NCI-H1694 (cell line): ENCODE measurements at places on chromosomes 6 and 20.

DNA sequence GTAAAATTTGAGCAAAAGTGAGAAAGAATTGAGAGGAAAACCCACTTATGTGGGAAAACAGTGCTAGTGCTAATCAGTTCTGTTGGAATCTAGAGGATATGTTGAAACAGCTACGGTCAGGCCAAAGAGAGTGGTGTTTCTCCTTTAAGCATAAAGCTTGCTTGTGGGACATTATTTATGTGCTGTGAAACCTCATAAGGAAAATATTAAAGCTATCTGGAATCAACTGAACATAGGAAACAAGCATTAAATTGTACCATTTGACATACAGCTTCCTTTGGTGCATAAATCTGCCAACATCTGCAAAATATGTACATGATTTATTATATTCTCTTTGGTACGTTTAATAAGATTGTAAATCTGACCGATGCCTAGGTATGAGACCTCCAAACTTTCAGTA, 182.5 kb upstream of the PDE10A start:
- no peak for DNase-seq

- DNase-seq: no peak
Measured at GRCh38 chr20:58112017-58112781, 116.3 kb downstream of the ANKRD60 start.

DNA sequence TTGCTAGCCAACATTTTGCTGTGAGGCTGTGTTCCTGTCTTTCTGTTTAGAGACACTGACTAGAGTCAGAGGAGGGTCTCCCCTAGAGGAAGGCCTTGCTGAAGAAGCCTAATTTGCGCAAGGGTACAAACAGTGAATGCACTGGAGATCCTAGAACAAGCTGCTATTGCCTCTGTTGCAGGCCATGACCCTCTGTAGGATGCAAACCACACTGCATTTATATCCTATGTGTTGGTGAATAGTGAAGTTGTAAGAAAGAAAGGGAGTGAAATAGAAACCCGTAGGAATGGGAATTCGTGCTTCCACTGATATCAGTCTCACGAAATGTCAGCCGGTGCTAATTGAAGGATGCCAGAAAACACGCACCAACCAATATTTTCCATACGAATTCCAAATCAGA, 88.2 kb downstream of the GJA1 start:
- DNase-seq: no peak

DNA sequence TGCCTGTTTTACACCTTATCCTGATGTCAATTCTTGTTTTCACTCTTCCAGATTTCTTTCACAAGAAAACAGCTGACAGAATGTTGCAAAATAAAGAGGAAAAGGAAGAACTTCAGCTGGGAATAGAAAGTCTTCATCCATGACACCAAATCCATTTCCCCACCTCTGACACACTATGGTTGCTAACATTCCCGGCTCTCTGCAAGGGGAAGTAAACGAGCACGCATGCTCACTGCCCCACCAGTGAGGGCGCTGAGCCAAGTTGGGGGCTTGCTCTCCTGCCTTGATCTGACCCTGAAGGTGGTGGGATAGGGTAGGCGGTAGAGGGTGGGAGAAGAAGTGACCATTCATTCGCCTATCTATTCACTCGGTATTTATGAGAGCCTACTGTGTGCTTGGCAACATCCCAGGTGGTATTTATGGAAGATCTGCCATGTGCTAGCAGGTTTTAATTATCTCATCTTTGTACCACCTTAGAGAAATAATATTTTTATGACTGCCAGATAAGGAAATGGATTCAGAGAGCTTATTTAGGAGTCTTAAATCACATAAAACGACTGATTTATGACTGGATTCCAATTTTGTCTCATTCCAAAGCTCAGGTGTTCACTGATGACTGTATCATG, 206.2 kb downstream of the FOXC1 start:
- DNase-seq: no peak

DNA sequence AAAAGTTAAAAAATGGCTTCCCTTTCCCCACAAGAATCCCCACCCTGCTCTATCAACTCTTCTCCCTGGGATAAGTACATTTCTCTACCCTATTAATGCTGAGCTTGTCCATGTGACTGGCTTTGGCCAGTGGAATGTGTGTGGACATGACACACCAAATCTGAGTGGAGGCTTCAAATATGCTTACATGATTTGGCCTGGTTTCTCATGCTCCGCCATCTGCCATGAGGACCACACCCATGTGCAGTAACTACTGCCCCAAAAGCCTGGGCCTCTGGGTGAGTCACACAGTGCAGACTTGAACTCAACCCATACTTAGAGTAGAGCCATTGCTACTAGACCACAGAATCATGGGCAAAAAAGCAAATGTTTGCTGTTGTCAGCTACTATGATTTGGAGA, 65.4 kb downstream of the PRND start:
- DNase-seq: no peak

DNA sequence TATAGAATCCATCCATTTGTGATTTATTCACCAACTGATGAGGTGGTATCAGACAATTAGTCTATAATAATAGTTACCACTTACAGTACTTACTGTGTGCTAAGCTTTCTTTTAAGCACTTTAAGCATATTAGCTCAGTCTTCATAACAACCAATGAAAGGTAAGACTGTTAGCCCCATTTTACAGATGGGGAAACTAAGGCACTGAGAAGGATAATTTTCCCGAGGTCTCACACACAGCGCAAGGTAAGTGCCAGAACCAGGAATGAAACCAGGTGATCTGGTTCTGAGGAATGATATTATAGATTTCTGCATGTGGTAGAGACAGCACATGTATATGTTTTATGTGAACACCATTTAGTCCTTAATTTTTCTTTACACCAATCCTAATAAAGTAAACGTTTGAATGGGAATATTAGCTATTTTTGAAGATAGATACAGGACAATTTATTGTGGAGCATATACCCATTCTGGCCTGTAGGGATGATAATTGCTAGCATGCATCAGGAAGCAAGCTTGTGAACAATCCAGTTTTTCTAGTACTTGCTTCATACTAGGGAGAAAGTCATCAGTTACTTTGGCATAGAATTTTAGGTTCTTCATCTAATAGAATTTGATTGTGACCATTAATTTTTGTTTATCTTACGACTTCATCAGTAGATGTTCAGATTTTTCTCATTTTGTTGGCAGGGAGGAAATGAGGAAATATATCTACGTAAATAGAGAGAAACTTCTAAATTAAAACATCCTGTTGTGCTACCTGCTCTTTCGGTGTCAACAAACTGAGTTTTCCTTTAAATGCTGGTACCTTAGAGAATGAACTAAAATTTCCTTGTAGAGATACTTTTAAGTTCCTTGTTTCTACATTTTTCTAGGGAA, 3.0 kb downstream of the YWHAB start:
- DNase-seq: no peak

DNA sequence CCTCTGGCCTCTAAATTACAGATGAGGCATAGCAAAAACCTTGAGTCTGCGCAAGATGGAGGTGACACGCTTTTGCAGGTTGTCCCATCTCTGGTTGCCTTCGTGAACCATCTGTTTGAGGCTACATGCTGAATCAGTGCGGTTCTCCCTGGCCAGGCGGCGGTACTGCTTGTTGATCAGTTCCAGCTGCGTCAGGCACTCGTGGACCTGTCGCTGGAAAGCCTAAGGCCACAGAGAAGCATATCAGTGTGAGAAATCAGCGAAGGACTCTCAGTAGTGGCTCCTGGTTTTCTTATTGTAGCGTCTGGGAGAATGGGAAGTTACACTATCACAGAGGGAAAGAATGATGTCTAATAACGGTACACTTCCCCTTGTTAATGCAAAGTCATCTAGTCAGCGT, 344.4 kb downstream of the ESR1 start:
- DNase-seq: no peak

GRCh38 chr6:112634376-112634775, 287.2 kb downstream of the RFPL4B start:
- no peak for DNase-seq

DNA sequence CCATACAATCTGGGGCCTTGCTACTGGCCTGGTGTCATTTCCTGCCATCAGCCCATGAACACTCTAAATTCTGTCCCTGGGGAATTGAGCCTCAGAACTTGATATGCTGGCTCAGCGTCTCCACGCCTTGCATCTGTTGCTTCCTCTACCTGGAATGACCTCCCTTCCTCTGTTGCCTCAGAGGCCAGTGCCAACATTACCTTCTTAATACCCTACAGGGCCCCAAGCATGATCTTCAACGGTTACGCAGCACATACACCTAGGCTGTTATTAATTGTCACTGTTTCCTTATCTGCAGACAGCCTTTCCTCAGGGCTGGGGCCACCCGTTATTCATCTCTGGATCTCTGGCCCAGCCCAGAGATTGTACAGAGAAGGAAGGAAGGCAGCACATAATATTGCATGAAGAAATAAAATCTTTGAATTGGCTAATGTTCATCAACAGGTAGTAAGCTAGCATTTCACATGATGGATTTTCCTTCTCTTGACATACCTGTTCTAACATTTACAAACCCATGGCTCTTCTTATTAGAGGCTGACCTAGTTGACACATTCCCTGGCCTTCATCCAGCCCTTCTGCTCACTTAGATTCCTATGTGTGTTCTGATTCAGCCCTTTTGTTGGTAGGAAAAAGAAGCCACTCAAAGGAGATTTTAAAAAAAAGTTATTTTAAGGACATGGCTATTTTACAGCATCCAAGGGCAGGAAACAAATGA, 8.4 kb upstream of the RNF182 start:
- DNase-seq: no peak

- DNase-seq: no peak
Measured at GRCh38 chr6:34229877-34230276, 6.8 kb upstream of the HMGA1 start.

- no peak for DNase-seq
Measured at GRCh38 chr6:10184371-10185227, 230.3 kb downstream of the TFAP2A start.

GRCh38 chr6:135002229-135002844, 52.3 kb downstream of the HBS1L start:
- DNase-seq: no peak

DNA sequence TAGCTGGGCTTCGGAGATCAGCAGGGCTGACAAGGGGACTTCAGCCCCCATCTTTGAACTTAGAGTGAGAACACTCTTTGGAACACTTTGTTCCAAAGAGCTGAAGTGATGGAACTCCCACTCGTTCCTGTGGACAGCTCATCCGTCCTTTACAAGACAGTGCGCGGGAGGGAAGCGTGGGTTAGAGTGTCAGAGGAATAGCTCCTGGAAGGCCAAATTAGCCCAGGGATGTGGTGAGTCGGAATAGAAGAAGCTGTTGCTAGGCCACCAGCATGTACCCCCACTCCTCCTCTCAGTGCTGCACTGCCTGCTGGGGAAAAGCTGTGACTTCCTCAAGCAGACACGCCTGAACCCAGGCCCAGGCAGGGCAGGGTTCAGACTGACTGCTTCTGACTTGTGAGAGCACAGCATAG, 1.7 kb downstream of the SDCBP2 start:
- no peak for DNase-seq

- DNase-seq: no peak
Measured at GRCh38 chr6:168113226-168113625, 34.2 kb upstream of the FRMD1 start.

- DNase-seq: no peak
Measured at GRCh38 chr6:27500177-27500576, 27.3 kb upstream of the ZNF184 start.
